ENCODE measurements at places on chromosomes 3 and 15. TPM values are rescaled to one million over a fixed set of nuclear protein-coding genes. Genes with fewer than 3 reads are reported as not detected.

GRCh38 chr3:162978136-162978535 lies 1481.5 kb downstream of the OTOL1 start:
- no peak for DNase-seq
- H3K27ac ChIP-seq, result no peak overlapping the region
- no peaks in the 10 kb centered on the region for H3K27me3 ChIP-seq
- no peaks in the 10 kb centered on the region for H3K36me3 ChIP-seq

- H3K4me3 ChIP-seq, result no peak overlapping the region
- H3K27me3 ChIP-seq, result no peaks in the 10 kb centered on the region
- H3K4me1 ChIP-seq, result peaks cover 47% of the 10 kb centered on the region
- H3K27ac ChIP-seq, result no peak overlapping the region
- DNase-seq, result no peak
- no peaks in the 10 kb centered on the region for H3K36me3 ChIP-seq
Observed at GRCh38 chr15:77185242-77185785, 114.4 kb upstream of the TSPAN3 start.

LINGO1 gene
- total RNA-seq, result not detected

DNA sequence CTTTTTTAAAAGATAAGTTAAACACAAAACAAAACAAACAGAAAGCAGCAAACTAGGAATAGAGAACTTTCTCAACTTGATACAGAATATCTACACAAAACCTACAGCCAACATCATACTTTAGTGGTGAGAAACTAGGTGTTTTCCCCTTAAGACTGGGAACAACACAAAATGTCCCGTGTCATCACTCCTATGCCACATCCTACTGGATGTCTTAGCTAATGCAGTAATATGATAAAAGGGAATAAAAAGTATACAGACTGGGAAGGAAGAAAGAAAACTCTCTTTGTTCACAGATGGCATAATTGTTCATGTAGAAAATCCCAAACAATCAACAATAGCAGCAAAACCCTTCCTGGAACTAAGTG lies 45.9 kb downstream of the TMEM45A start:
- H3K36me3 ChIP-seq, result no peaks in the 10 kb centered on the region
- no peak overlapping the region for H3K27ac ChIP-seq
- no peak for DNase-seq
- no peak overlapping the region for H3K4me3 ChIP-seq

IQCH gene
- 1.6 TPM for total RNA-seq

ACTC1 gene
- not detected for total RNA-seq

DNA sequence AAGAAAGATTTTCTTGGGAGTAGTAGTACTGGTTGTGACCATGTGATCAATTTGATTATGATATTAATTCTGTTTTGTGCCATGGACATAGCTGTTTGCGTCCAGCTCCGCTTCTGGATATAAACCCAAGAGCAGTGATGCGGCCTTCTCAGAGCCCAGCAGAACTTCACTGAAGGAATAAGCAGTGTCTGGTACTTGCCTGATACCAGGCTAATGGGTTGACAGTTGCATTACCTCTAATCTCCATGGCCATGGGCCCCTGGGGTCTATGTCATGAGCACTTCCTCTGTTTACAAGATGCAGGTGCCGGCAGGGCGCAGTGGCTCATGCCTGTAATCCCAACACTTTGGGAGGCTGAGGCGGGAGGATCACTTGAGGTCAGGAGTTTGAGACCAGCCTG lies 36.3 kb upstream of the RAB6B start:
- H3K27me3 ChIP-seq, result peaks cover 12% of the 10 kb centered on the region
- peaks cover 6% of the 10 kb centered on the region for H3K4me1 ChIP-seq
- H3K4me3 ChIP-seq, result no peak overlapping the region
- no peaks in the 10 kb centered on the region for H3K36me3 ChIP-seq
- H3K27ac ChIP-seq, result no peak overlapping the region
